Prostate gland (tissue), 2 donors: ENCODE measurements at places on chromosomes 5 and 9. TPM values are rescaled to one million over a fixed set of nuclear protein-coding genes. Genes with fewer than 3 reads are reported as not detected.
A peak's percentile ranks its signal among the peaks of the same experiment; 100 is the strongest.

FAM13B gene
- total RNA-seq = 34.4 TPM

MAMDC2 gene
- total RNA-seq = 4.2 TPM

GRCh38 chr9:87266697-87267096, 231.0 kb upstream of the DAPK1 start:
- no peak for DNase-seq

GRCh38 chr9:68706363-68707201, 1.5 kb downstream of the PIP5K1B start:
- no peak for DNase-seq

- no peak for DNase-seq
Observed at GRCh38 chr9:77872863-77873262, 158.7 kb downstream of the GNAQ start.

GRCh38 chr9:68709291-68710110, 4.5 kb downstream of the PIP5K1B start:
- DNase-seq = no peak

GRCh38 chr5:167699432-167699831, 592.0 kb upstream of the WWC1 start:
- DNase-seq = peak; percentile 10

DNA sequence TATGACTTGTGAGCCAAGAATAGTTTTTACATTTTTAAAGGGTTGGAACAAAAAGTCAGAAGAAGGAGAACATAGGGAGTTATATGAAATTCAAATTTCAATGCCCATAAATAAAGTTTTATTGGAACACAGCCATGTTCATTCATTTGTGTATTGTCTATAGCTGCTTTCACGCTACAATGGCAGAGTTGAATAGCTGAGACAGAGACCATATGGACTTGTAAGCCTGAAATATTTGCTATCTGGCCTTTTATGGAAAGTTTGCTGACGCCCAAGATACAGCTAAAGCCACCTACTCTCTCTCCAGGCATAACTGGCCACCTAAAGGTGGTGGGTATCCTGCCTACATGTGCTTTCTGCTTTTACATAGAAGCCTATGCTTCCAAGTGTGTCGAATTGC, 10.9 kb downstream of the DAB2IP start:
- DNase-seq = no peak

DNA sequence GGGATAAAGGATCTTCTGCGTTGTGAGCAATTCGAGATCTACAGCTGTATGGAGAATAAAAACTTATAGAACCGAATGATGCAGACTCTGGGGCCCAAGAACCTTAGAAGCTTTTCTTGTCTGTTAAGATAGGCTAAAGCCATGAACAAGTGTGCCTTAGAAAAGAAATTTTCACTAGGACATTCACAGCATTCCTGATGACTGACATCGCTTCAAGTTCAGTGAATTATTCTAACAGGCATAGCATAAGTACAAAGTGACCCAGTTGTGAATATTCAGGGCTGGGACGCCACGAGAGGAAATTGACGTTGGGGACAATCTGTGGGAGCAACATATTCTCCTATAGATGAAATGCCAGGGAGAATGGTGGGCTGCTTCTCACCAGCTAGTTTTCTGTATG, 32.0 kb upstream of the PANK3 start:
- no peak for DNase-seq

PCDHA6 gene
- total RNA-seq = 2.2 TPM

DNA sequence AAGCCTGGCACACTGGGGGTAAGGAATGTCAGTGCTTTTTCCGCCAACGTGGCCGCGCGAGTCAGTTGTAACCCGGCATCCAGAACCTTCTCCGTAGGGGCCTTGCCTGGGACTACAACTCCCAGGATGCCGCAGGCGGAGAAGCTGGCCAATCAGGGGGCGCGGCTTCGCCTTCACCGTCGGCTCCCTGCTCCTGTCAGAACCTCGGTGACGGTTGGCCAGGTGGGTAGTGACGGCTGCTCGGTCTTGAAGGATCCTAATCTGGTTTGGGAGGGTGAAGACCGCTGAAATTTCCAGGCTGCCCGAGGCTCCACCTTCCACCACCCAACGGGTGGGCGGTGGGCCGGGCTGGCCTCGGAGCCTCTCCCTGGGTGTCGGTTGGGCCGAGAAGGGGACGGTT, at the start of gene C5orf58:
C5orf58 (plus strand) TSS at position 200 of the 400 bp plus-strand sequence. CDS start 1,992 bp downstream, outside the sequence.
- DNase-seq = no peak

DNA sequence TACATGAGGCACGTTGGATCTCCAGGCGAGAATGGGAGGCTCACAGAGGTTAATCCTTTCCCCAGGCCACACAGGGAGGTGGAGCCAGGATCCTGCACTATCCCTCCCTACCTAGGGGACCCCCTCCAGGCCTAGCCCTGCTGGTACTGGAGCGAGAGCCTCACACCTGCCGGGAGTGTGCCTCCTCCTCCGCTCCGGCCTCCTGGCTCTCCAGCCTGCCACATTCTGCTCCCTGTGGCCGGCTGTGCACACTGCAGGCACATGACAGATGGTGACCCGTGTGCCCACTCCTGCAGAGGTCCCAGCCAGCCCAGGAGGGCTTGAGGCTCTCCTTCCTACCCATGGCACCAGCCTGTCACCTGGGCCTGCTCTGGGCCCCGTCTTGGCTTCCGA, 93.4 kb downstream of the RXRA start:
- DNase-seq = no peak

LRRC70 gene
- total RNA-seq = 0.36 TPM

GRCh38 chr5:59416451-59416850, 477.1 kb downstream of the PDE4D start:
- no peak for DNase-seq

DNA sequence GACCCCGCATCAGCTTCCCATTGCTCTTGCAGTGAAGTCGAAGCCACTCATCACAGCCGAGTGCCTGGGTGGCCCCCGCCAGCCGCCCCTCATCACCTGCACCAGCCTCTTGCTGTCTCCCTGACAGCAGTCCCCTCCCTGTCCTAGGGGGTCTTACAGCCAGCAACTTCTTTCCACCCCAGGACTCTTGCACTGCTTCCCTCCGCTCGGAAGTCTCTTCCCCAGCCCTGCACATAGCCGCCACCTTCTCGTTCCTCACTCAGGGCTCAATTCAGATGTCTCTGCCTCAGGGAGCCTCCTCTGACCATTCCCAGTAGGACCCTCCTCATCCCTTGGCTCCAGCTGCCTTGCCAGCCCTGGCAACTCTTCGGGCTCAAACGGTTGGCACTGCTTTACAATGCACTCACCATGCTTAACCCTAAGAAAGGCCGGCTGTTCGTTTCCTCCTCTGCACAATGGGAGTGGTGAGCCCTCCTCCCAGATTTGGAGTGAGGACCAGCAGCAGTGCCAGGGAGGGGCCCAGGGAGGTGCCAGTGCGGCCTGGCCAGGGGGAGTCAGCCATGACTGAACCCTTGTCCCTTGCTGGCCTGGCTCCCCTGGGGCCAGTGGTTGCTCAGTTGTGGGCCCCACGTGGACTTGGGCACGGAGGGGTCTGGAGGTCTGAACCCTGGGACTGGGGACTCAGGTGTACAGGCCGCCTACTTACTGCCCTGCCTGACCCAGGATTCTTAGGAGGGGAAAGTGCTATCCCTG, 6.1 kb downstream of the TCF7 start:
- DNase-seq = no peak

EIF4E1B gene
- total RNA-seq = 1.6 TPM

DNA sequence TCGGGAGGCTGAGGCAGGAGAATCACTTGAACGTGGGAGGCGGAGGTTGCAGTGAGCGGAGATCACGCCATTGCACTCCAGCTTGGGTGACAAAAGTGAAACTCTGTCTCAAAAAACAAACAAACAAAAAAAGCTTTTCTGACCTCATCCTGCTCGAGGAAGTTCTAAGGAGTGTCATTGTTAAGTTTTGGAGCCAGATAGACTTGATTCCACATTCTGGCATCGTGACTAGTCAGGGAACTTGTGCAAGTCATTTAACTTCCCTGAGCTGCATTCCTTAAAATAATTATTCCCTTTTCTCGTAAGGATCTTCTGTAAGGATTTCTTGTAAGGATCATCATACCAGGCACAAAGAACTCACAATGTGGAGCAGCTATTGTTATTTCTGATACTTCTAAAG, 26.2 kb downstream of the SNX24 start:
- DNase-seq = no peak

ACTBL2 gene
- not detected for total RNA-seq

GRCh38 chr9:130990306-130990977, 18.5 kb upstream of the LAMC3 start:
- no peak for DNase-seq

DNA sequence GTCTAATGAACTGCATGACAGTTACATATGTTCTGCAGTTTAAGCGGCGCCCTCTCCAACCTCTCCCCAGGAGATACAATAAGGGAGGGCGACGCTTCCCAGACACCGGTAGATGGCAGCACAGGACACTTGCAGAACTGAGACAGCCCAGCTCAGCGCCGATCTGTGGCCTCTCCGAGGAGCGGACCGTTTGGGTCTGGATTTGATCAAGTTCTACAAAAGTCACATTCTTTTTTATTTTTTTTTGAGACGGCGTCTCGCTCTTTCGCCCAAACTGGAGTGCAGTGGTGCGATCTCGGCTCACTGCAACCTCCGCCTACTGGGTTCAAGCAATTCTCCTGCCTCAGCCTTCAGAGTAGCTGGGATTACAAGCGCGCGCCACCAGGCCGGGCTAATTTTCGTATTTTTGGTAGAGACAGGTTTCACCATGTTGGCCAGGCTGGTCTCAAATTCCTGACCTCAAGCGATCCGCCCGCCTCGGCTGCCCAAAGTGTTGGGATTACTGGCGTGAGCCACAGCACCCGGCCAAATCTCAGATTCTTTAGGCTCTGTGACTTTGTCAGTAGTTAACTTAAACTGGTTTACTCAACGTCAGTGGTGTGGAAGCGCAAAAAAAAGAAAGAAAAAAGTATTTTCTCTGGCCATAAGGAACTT, 1.4 kb upstream of the ATOSB start:
- peak; percentile 95 for DNase-seq

DNA sequence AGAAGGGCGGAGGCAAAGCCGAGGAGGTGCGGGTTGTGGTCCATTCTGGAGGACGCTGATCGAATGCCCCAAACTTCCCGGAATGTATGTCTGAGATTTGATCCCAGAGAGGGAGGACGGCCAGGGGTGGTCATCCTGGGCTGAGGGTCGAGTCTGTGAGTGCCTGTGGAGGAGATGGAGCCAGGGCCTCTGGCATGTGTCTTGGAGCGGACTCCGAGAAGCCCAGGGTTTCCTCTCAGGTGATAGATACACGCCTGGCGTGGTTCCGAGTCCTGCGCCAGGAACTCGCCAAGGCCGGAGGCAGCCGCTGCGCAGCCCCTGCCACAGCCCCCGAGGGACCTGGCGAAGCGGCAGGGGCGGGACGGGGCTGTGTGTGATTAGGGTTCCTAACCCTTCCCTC, 363 bp downstream of the ZNF454 start:
- DNase-seq = peak; percentile 17

DNA sequence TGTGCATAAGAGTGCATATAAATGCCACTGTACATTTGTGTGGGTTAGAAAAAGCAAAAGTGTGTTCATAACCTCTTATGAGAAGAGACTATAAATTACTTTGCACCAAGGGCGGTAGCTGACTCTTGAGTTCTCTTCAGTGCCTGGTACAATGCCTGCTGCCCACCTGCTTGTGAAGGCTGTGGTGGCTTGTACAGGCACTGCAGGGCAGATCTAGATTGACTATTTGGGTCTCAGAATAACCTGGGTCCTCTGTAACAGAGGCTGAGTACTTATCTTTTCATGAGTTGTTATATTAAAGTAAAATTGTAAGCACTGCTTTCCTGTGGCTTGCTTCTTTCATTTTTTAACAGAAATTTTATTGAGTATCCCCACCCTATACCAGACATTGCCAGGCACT, 22.8 kb downstream of the LMNB1 start:
- no peak for DNase-seq

DNA sequence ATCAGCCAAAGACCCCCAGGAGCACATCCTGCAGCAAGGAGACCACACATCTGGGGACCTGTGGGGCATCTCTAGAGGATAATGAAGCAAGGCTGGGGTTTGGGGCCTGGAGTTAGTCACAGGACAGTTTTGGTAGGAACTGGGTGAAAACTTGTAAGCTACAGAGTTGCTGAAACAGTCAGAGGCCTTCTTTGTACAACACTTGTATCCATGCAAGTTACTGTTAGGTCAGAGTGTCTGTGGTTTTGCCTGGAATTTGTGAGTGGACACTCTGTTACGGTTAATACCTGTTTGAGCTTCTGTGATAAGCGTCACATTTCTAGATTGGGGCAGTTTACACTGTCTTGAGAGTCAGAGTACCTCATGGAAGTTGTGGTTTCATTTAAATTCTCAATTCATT, 22.6 kb upstream of the ASPN start:
- no peak for DNase-seq

- DNase-seq = no peak
Observed at GRCh38 chr5:160152287-160152686, 33.0 kb upstream of the PWWP2A start.

- no peak for DNase-seq
Observed at GRCh38 chr9:132197315-132197714, 35.5 kb downstream of the NTNG2 start.

GRCh38 chr5:180830253-180831138, 27.9 kb upstream of the MGAT1 start:
- DNase-seq = peak; percentile 50

SPINK7 gene
- total RNA-seq = not detected

FCN2 gene
- total RNA-seq = 2.4 TPM

GRCh38 chr9:6759185-6759977, 1.6 kb downstream of the KDM4C start:
- DNase-seq = peak; percentile 21

GRCh38 chr9:111917980-111918379, 21.4 kb downstream of the UGCG start:
- no peak for DNase-seq

IRX2 gene
- 20.6 TPM for total RNA-seq
